ENCODE measurements at places on chromosomes 16 and 17. TPM values are rescaled to one million over a fixed set of nuclear protein-coding genes. Genes with fewer than 3 reads are reported as not detected.
A peak's percentile ranks its signal among the peaks of the same experiment; 100 is the strongest.

DNA sequence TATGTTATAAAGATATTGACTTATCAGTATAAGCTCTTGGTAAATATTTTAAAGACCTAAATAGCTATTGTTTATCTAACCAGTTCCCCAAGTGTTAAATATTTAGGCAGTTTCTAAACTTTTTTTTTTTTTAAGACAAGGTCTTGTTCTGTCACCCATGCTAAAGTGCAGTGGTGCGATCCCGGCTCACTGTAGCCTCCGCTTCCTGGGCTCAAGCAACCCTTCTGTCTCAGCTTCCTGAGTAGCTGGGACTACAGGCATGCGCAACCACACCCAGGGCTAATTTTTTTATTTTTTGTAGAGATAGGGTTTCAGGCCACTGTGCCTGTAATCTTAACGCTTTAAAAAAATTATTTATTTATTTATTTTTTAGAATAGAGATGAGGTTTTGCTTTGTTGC, 43.5 kb downstream of the SNX29 start:
- H3K27me3 ChIP-seq = no peaks in the 10 kb centered on the region
- DNase-seq = no peak
- no peak overlapping the region for H3K27ac ChIP-seq
- no peak overlapping the region for H3K4me3 ChIP-seq

The TMEM107 gene
- 35.3 TPM for total RNA-seq

- peaks cover 1% of the 10 kb centered on the region for H3K36me3 ChIP-seq
- H3K4me1 ChIP-seq = peaks cover 18% of the 10 kb centered on the region
- H3K27ac ChIP-seq = peak overlapping the region; percentile 88
- peak; percentile 57 for DNase-seq
- no peaks in the 10 kb centered on the region for H3K27me3 ChIP-seq
Observed at GRCh38 chr17:75487351-75488070, 27.8 kb downstream of the CASKIN2 start.

The RAP1GAP2 gene
- 1.9 TPM for total RNA-seq

The RND2 gene
- total RNA-seq = 0.07 TPM

- no peak overlapping the region for H3K27ac ChIP-seq
- no peaks in the 10 kb centered on the region for H3K27me3 ChIP-seq
- peaks cover 8% of the 10 kb centered on the region for H3K4me1 ChIP-seq
- DNase-seq = no peak
Observed at GRCh38 chr17:58606934-58607333, 84.9 kb downstream of the TEX14 start.

Measured in activated CD4-positive, alpha-beta memory T cell treated with anti-CD3 and anti-CD28 coated beads for 36 hours (primary cell).